ENCODE measurements at places on chromosomes 2 and 18.

DNA sequence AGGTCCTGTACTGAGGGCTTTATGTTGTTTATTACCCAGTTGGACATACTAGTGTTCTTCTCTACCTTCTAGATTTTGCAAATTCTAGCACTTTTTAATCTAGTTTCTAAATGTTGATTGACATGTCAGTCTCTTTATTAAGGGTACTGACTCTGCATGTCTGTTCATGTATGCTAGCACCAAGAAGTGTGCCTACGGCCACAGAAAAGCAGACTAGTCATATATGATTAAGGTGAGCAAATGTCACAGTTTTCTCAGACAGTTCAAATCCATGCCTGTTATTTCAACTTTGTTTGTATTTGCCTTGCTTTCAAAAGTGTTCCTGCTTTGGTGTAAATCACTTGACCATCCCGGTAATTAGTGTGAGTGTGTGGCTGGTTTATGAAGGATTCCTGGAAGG lies 145.0 kb upstream of the DSEL start:
- DNase-seq: no peak

DNA sequence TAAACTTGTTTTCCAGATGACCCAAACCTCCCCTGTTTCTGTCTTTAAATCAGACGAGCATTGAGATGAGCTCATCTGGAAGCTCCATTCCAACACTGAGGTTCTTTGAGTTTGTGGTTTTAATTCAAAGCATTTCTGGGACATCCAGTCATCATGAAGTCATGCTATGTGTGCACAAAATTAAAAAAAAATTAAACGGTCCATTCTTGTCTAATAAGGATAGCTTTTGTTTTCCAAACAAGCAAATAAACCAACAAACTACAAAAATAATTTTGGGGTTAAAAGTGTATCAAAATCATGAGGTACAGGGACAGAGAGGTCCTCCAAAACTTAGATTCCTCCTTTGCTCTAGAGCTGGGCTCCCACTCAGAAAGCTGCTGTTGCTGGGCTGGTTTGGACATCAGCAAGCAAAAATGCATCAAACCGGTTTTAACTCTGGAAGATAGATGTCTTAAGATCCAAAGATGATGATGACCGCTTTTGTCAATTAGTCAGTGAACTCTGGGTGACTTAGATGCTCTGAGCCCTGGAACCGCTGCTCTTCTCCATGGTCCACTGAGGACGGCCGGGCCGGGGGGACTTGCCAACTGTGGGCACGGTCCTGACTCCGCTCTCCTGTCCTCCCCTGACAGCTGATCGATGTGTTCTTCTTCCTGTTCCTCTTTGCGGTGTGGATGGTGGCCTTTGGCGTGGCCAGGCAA lies 65.4 kb downstream of the TRPM8 start:
- DNase-seq: no peak

DNA sequence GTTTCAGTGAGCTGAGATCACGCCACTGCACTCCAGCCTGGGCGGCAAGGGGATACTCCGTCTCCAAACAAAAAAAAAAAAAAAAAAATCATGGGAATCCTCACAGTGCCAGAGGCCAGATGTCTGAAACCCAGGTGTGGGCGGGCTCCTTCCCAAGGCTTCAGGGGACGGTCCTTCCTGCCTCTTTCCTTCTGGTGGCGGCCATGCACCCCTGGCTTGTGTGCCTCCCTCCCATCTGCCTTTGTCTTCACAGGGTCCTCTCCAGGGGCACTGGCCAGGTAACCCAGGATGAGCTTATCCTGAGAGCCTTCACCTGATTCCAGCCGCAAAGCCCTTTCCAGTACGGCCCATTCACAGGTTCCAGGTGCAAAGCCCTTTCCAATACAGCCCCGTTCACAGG lies 40.9 kb upstream of the GPC1 start:
- DNase-seq: no peak

DNA sequence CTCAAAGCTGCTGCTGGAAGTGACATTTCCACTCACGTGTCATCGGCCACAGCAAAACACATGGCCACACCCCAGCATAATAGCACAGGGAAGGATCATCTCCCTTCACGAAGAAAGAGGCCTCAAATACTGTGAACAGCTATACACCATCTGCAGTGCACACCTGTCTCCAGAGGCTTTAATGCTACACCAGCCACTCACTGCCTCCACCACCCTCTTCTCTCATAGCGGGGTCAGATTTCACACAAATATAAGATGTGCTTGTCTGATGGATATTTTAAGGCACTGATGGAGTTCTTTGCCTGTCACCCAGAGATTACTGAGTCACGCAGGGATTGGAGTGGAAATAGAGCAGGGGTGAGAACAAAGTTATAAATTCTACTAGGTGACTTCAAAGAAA lies 374.0 kb downstream of the ZNF516 start:
- DNase-seq: no peak

- DNase-seq: no peak
Measured at GRCh38 chr18:55244546-55244945, 285.3 kb upstream of the CCDC68 start.

- no peak for DNase-seq
Measured at GRCh38 chr18:49212819-49213218, 247.6 kb downstream of the DYM start.

GRCh38 chr2:126936219-126936723 lies 37.6 kb downstream of the TEX51 start:
- no peak for DNase-seq

DNA sequence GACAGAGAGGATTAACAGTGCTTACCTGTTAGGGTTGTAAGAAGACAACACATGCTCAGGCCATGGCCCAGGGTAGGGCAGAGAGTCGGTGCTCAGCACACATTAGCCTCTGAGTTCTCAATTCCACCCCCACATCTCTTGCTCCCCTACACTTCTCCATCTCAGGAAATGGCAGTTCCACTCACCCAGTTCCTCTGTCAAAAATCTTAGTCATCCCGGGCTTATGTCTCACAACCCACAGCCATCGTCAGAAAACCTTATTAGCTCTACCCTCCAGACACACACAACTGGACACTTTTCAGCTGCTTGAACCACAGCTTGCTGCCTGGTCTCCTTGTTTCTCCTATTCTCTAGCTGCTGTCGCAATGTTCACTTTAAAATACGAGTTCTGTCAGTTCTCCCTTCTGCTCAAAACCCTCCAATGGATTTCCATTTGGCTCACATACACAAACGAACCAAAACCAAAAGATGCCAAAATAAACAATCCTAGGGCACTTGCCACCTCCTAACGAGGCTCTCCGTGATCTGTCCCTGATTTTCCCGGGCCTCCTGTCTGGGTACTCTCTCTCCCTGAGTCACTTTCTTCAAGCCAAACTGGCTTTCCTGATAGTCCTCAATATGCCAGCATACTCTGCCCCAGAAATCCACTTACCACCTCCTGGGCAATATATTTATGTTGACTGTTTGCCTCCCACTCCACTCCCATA lies 89.7 kb downstream of the KCTD1 start:
- peak; percentile 63 for DNase-seq

GRCh38 chr2:42010743-42011298 lies 37.0 kb upstream of the PKDCC start:
- no peak for DNase-seq

DNA sequence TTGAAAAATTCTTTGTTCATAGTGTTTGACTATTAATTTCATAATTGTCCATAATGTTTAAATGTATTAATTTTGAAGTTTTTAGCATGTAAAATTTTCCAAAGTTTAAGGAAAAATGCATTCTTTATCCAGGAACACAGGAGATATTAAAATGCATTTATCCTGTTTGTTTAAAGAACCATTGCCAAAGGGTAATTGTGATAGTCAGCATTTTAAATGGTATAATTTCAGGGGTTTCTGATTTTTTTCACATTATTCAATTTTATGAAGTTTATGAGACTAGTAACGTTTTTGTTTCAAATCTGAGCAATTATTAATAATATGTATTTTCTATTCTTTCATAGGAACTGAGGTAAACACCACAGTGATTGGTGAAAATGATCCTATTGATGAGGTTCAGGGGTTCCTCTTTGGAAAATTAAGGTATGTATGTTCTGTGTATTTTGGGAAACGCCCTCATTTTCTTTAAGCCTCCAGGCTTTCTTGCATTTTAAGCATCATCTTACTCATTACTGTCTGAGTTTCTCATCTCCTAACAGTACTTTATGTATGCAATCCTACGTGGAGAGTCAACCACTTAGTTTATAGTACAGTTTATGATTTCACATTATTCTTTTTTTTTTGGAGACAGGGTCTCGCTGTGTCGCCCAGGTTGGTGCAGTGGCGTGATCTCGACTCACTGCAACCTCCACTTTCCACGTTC lies 25.1 kb downstream of the UGGT1 start:
- no peak for DNase-seq

GRCh38 chr18:68942230-68942629 lies 144.3 kb downstream of the CCDC102B start:
- DNase-seq: no peak

DNA sequence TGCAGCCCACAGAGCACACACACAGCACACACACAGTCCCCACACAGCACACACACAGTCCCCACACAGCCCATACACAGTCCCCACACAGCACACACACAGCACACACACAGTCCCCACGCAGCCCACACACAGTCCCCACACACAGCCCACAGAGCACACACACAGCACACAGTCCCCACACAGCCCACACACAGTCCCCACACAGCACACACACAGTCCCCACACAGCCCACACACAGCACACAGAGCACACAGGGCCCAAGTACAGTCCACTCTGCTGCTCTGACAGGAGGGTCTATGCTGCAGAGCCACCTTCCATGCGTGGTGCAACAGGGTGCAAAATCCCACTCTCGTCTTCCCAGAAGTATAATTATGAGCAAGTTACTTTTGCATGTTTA lies 240.5 kb upstream of the SALL3 start:
- DNase-seq: no peak

DNA sequence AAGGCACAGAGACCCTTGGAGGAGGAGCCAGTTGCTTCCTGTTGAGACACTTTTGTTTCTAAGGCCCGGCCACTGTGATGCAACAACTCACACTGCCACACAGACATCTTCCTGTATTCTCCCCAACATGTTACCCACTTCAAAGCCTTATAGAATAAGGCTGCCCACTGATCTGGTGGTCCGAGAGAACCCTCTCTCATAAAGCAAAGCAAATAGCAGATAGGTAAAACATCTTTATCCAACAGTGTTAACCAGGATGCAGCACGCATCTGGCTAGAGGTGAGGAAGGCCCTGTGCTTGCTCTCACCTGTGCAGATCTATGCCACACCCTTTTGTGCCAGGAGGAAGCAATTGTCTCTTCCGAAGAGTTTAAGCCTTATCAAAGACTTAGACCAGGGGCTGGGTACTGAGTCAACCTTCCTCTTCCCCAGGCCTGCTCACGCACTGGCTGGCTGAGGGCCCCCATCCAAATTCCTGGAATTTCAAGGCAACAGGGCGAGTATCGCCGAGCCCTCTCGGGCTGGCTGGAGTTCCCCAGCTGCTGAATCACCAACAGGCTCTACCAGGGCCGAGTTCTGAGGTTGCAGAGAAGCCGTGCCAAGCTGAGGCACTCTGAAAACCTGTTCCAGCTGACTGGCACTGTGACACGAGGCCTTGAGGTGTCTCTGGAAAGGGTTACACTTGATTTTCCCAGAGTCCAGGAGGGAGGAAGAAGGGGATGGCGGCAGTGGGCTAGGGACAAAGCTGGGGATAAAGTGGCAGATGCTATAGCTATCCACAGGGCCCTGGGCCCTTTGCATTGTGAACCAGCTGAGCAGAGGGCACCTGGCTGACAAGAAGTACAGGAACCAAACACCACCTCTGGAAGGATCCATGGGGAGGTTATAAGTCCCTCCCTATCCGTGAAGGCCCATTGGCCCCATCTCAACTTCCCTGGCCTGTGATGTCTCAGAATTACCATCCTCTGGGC lies 29.3 kb downstream of the TGFA start:
- DNase-seq: no peak
